Osteoblast (primary cell): ENCODE measurements at places on chromosomes 7 and 10.

GRCh38 chr7:5012985-5013384 lies 32.7 kb upstream of the RBAK start:
- no peak for DNase-seq

DNA sequence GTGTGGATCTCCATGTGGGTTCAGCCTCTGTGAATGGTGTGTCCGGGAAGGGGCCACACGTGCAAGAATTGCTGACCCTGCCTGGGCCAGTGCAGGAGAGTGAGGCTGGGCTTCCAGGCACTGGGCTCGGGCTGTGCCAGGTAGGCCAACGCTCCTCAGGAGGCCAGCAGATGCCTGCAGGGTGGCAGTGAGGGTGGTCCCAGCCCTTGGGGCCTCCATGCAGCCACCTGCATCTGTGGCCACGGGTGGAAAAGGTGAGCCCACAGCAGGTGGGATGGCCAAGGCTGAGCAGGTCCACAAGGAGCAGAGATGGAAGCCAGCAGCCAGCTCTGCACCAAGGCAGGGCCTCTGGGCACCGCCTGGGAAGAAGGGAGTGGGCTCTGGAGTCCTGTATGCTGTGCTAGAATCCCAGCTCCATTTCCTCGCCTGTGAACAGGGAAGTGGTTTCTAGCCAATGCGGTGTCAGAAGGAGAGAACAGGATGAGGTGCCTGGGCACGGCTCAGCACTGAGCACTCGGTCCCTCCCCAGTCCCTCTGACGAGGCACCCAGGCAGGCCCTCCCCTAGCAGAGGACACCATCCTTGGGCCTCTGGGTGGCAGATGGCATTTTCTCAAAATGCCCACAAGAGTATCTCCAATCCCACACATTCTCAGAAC lies 31.1 kb upstream of the RET start:
- peak; percentile 49 for DNase-seq

GRCh38 chr7:121440857-121441503 lies 44.9 kb upstream of the FAM3C start:
- DNase-seq = no peak

GRCh38 chr10:125823663-125824251 lies 411 bp downstream of the BCCIP start:
- peak; percentile 62 for DNase-seq
